ENCODE measurements at places on chromosomes 5 and 9.
A peak's percentile ranks its signal among the peaks of the same experiment; 100 is the strongest.

GRCh38 chr5:59390074-59390659, 503.4 kb downstream of the PDE4D start:
- no peak for DNase-seq

- DNase-seq = no peak
Measured at GRCh38 chr5:178545941-178546674, 44.1 kb downstream of the COL23A1 start.

- no peak for DNase-seq
Measured at GRCh38 chr5:26024774-26025173, 1013.6 kb downstream of the CDH9 start.

- no peak for DNase-seq
Measured at GRCh38 chr9:110472111-110472510, 107.4 kb downstream of the SVEP1 start.

- DNase-seq = no peak
Measured at GRCh38 chr5:176835918-176836317, 25.6 kb downstream of the UNC5A start.

GRCh38 chr9:135898634-135899407, 8.5 kb downstream of the CAMSAP1 start:
- DNase-seq = no peak

DNA sequence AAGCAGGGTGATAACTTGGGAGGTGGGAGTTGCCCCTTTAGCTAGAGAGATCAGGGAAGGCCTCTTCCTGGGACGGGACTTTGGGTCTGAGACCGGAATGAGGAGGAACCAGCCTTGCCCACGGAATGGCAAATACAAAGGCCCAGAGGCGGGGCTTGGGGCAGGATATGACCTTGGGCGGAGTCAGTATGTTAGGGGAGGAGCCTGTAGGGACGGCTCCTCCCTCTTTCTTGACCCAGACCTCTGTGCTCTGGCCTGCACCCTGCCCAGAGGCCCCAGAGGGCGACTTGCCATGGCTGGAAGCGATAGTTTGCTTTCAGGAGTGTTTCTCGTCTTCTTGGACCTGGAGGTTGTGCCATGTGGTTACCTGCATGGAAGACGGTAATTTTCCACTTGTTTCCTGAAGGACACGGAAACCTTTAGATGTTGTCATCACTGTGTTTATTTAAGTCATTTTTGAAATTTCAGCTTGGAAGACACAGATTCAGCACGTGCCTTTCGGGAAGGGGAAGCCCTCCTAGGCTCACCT, 85.6 kb downstream of the DAB2IP start:
- DNase-seq = no peak

- DNase-seq = no peak
Measured at GRCh38 chr5:170746075-170746960, 37.2 kb upstream of the GABRP start.

GRCh38 chr5:93120051-93120450, 461.0 kb downstream of the NR2F1-AS1 start:
- DNase-seq = no peak

GRCh38 chr9:125556046-125556721, 150.8 kb downstream of the MAPKAP1 start:
- DNase-seq = no peak

- no peak for DNase-seq
Measured at GRCh38 chr5:140595538-140596300, 31.1 kb downstream of the SLC35A4 start.

DNA sequence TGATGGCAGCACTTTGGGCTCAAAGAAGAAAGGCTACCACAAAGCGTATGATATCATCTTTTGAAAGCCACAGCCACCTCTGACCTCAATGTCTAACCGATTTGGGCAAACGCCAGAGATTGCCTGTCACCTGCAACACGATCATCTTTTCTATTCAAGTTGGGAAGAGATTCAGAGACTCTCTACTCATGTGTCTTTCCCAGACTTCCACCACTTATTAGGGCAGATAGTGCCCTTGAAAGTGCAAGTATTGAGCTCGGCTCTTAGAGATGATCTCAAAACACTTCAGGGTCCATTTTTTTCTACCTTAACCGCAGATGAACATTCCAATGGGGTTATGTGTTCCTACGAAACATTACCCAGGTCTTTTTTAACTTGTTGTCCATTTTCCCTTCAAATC, 213.7 kb downstream of the DRD1 start:
- DNase-seq = no peak

- DNase-seq = no peak
Measured at GRCh38 chr9:119771341-119771740, 402.1 kb upstream of the BRINP1 start.

DNA sequence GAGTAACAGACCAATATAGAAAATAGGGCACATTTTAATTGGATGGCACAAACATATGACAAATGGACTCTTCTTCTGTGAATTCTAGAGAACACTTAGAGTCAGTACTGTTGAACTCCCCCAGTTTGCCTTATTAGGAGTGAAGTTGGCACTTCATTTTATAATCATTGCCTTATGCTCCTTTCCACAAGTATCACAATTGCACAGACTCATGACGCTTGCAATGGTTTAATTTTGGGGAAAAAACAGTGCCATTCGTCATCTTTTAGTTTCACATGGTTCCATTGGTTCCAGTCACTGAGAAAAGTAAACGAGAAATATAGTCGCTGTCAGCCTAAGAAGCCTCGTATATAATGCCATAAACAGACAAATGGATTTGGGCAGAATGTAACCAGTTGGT, 71.2 kb downstream of the LURAP1L start:
- DNase-seq = no peak

DNA sequence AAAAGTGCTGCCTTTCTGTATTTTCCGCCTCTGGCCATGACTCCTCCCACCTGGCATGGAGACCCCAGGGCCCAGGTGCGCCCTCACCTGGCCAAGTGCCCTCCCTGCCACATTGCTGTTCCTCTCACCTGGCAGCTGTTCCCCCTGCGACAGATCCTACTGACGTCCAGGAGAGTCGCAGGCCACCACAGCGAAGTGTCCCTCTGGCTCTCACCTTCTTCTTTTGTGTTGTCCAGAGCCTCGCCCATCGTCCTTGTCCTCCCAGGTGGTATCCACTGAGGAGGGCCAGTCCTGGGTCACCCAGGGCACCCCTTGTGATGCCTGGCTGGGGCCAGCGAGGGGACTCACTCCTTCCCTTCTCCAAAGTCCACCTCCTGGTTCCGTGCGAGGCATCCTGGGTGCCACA, 2.6 kb downstream of the NKD2 start:
- DNase-seq = no peak

- DNase-seq = no peak
Measured at GRCh38 chr9:14170973-14171596, 142.9 kb downstream of the NFIB start.

GRCh38 chr5:138752341-138752950, 779 bp upstream of the CTNNA1 start:
- DNase-seq = no peak

DNA sequence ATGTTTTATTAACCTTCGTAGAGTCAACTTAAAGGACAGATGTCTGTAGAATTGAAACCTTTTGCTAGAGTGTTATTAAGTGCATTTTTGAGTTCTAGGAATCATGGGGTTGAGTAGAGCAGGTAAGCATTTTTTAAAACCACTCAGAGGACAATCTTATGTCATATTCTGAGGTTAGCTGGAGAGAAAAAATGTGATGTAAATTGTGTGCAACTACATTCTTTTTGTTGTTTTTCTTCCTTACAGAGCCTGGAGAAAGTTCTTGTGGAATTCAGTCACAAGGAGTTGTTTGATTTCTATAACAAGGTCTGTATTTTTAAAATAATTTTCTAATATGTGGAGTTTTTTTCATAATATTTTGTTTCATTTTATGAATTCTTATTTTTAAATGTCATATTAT, 206.4 kb downstream of the COMMD10 start:
- DNase-seq = no peak

GRCh38 chr9:69444791-69445190, 119.8 kb downstream of the ENTREP1 start:
- no peak for DNase-seq

GRCh38 chr5:172603251-172603806, 37.7 kb upstream of the NEURL1B start:
- no peak for DNase-seq

GRCh38 chr9:89597711-89598362, 7.0 kb upstream of the GADD45G start:
- peak; percentile 28 for DNase-seq

- no peak for DNase-seq
Measured at GRCh38 chr5:132234684-132235062, 7.0 kb upstream of the P4HA2 start.

GRCh38 chr5:149128023-149128875, 13.0 kb upstream of the ABLIM3 start:
- no peak for DNase-seq

DNA sequence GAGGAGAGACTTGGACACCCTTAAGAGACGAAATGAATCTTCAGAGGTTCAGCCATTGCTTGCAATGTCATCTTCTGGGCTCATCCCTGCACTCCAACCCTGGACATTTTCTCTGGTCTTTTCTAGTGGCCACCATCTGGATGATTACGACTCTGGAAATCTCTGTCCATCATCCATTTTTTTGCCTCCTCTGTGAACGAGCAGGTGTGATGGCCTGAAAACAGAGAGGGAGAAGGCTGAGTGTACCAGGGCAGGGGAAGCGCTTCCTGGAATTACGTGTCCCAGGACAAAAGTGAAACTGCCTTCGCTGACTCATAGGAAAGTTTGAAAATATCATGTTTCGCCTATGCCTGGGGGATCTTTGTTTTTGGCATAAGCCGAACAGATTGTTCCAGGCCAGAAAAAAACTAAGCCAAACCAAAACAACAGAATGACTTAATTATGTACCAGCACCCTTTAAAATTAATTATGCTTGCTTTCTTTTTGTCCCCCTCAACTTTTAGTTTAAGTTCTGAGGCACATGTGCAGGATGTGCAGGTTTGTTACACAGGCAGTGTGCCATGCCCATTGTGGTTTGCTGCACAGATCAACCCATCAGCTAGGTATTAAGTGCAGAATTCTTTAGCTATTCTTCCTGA, 31.9 kb downstream of the ANKRD33B start:
- no peak for DNase-seq

DNA sequence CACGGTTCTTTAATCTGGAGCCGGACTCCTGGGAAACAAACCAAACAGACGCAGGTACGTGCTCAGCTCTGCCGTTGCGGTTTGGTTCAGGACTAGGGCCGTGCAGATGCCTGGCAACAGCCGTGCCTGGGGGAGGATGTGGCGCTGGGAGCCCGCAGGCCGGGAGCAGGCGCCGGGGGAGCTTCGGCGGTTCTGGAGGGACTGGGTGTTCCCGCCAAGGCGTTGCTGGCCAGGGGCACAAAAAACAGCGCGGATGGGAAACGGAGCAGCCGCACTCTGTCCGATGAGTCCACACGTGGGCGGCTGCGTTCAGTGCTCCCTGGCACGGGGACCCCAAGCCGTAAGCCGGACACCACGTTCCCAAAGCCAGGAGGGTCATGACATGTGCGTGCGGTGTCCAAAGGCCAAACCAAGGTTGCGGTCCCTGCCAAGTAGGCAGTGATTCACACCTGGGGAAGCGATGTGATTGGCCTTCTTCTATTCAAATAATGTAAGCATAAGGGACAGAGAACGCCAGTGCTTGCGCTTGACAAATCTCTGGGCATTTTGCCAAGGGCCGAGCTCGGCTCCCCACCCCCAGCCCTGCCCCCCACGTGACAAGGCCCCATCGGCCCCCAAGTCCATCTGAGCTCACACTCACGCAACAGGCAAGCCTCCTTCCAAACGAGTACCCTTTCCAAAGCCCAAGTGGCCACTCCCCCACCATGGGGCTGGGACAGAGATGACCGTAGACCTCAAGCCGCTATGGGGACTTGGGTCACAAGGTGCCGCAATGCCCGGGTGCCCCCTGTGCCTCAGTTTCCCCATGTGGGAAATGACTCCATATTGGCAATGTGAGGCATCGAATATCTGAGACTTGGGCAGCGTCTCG, 49.7 kb upstream of the NKD2 start:
- no peak for DNase-seq

DNA sequence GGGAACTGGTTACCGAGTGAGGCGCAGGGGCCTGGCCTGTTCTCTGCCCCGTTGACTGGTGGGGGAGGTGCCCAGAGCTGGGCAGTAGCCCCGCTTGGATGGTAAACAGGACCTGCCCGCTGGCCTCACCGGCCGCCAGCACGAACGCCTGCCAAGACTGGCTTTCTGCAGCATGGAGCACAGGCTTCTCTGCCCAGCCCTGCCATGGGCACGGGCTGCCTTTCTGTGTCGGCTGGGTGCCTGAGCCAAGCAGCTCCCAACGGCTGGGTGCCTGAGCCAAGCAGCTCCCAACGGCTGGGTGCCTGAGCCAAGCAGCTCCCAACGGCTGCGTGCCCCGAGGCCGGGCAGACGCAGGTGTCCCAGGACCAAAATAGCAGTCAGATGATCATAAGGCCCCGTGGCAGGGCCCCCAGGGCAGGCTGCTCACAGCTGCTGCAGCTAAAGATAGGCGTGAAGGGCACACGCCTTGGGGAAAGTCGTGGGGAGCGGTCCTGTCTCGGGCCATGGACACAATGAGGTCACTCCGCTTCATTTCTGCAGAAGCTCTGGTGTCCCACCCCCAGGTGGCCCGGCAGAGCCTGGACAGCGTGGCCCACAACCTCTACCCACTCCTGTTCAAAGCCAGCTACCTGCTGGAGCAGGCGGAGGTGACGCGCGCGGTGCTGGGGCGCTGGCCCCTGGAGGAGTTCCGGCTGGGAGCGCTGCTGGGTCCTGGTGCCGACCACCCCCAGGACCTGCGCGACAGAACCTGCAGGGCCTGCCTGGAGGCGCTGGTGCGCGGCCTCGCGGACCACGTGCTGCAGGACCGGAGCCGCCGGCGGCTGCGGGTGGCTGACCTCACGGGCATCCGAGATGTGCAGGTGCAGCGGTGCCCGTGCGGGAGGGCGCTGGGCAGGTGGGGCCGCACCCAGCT, at the start of gene LRRC14B:
Gene LRRC14B, plus strand, starts transcription at position 460 of the 913 bp plus-strand sequence. Its CDS starts 44 bp downstream, at position 504.
- no peak for DNase-seq

DNA sequence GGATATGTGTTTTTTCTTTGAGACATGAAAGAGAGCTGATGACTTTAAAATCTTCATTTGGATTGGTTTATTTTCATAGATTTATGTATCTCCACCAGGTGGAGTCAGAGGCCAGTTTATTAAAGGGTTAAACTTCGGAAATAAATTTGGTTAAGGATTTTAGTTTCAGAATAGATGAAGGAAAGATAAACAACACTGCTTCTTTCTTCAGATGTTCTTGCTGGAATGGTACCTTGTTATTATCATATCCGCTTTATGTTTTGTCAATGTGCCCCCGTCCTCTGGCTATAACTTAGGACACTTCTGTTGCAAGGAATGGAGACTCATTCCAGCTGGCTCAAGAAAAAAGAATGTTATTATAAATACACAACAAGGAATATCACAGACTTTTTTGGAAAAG, 81.2 kb downstream of the ALDH1A1 start:
- no peak for DNase-seq

GRCh38 chr9:81687521-81688261, 1.7 kb downstream of the TLE1 start:
- DNase-seq = no peak

DNA sequence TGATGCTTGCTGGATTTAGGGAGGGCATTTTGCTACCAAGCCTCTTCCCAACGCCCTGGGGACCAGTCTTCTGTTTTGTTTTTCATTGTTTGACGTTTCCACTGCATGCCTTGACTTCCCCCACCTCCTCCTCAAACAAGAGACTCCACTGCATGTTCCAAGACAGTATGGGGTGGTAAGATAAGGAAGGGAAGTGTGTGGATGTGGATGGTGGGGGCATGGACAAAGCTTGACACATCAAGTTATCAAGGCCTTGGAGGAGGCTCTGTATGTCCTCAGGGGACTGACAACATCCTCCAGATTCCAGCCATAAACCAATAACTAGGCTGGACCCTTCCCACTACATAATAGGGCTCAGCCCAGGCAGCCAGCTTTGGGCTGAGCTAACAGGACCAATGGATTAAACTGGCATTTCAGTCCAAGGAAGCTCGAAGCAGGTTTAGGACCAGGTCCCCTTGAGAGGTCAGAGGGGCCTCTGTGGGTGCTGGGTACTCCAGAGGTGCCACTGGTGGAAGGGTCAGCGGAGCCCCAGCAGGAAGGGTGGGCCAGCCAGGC, 23.0 kb downstream of the PCDHGC5 start:
- no peak for DNase-seq
